ENCODE measurements at places on chromosomes 2 and 18.

DNA sequence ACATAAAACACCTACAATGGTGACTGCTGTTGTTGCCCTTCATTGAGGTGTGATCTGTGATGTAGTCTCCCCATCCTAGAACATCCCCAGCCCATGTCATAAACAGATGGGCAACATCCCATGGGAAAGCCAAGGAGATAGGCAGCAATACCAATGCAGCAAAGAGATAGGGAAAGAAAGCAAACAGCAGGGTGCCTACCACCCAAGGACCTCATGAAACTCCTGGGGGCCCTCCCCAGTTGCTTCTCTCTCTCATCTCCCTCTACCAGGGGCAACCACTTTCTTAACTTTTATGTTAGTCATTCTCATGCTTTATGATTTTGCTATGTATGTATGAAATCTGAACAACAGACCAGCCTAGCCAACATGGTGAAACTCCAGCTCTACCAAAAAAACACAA lies 8.1 kb upstream of the ITPRIPL1 start:
- H3K27me3 ChIP-seq = peaks cover under 1% of the 10 kb centered on the region
- peaks cover 57% of the 10 kb centered on the region for H3K4me1 ChIP-seq
- no peak overlapping the region for H3K4me3 ChIP-seq
- peaks cover 9% of the 10 kb centered on the region for H3K36me3 ChIP-seq
- no peak for DNase-seq
- H3K27ac ChIP-seq = no peak overlapping the region

DNA sequence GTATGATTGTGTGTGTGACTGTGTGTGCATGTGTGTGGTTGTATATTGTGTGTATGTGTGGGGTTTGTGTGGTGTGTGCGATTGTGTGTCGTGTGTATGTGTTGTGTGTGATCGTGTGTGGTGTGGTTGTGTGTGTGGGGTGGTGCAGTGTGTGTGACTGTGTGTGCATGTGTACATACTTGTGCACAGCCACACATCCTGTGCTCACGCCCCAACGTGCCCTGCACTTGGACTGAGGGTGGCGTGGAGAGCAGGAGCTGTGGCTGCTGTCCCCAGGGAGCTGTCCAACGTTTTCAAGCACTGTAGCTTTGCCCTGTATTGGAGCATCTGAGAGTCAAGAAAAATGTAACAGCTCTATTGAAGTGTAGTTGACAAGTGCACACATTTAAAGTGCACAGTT lies 243.2 kb upstream of the HDAC4 start:
- H3K4me3 ChIP-seq = no peak overlapping the region
- no peak overlapping the region for H3K27ac ChIP-seq
- H3K36me3 ChIP-seq = no peaks in the 10 kb centered on the region
- peaks cover 6% of the 10 kb centered on the region for H3K27me3 ChIP-seq
- no peaks in the 10 kb centered on the region for H3K4me1 ChIP-seq

GRCh38 chr2:8641301-8641965 lies 40.4 kb upstream of the ID2 start:
- peaks cover 4% of the 10 kb centered on the region for H3K4me1 ChIP-seq
- H3K27ac ChIP-seq = no peak overlapping the region
- H3K4me3 ChIP-seq = no peak overlapping the region
- no peaks in the 10 kb centered on the region for H3K27me3 ChIP-seq
- H3K36me3 ChIP-seq = no peaks in the 10 kb centered on the region

DNA sequence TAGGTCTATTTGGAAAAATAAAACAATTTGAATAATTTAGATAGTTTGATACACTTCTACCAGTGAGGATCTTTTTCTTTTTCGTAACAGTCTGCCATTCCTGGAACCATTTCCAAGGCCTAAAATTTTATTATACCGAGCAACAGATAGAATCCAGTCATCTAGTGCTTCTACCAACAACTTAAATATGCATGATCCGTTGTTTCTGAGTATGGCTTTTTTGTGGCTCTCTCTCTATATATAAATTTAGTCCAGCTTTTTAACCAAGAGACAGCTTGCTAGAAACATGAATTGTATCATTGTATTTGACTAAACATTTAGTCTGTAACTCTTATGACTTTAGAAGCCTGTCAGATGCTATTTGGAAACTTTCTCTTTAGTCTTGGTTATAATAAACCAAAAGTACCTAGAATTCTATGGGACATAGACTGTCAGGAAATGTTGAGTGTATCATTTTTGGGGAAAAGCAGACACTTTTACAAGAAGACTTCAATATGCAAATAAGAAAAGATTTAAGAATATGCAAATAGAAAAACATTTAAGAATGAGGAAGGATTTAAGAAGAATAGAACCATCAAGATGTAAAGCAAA lies 161.4 kb downstream of the ZEB2 start:
- H3K4me1 ChIP-seq = peaks cover 53% of the 10 kb centered on the region
- H3K27me3 ChIP-seq = no peaks in the 10 kb centered on the region
- peak overlapping the region; percentile 19 for H3K4me3 ChIP-seq
- H3K27ac ChIP-seq = peak overlapping the region; percentile 86
- H3K36me3 ChIP-seq = no peaks in the 10 kb centered on the region

- peaks cover 7% of the 10 kb centered on the region for H3K27me3 ChIP-seq
- H3K4me1 ChIP-seq = no peaks in the 10 kb centered on the region
- H3K36me3 ChIP-seq = no peaks in the 10 kb centered on the region
- no peak for DNase-seq
- H3K4me3 ChIP-seq = no peak overlapping the region
- H3K27ac ChIP-seq = no peak overlapping the region
Measured at GRCh38 chr18:8734496-8734895, 29.1 kb downstream of the MTCL1 start.

Measured in activated naive CD8-positive, alpha-beta T cell treated with anti-CD3 and anti-CD28 coated beads, Interleukin-2, amount 50 U/mL, for 24 hours (primary cell).